Left lung (tissue), 14 donors: ENCODE measurements at places on chromosomes 3 and 15.

GRCh38 chr3:47979070-47979469, 37.1 kb downstream of the MAP4 start:
- H3K4me1 ChIP-seq, result peaks cover 2% of the 10 kb centered on the region
- no peak for DNase-seq
- peaks cover 10% of the 10 kb centered on the region for H3K36me3 ChIP-seq
- H3K27me3 ChIP-seq, result no peaks in the 10 kb centered on the region

DNA sequence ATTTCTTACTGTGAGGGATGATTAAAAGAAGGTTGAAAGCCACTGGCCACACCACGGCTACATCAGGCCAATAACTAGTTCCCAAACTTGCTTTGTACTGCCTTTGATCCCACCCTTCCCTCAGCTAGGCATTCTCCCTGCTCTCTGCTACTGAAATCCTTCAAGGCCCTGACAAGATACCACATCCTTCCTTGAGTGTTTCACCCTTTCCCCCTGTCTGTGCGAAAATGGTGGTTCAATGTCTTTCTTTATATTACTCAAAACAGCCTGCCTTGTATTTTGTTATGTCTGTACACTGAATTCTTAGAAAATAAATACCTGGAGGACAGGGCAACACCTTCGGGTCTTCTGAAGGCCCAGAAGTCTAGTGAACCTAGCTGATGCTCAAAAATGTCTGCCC, 932 bp upstream of the VPS8 start:
- H3K27me3 ChIP-seq, result no peaks in the 10 kb centered on the region
- H3K4me3 ChIP-seq, result no peak overlapping the region
- DNase-seq, result no peak
- H3K27ac ChIP-seq, result no peak overlapping the region
- peaks cover 50% of the 10 kb centered on the region for H3K4me1 ChIP-seq

DNA sequence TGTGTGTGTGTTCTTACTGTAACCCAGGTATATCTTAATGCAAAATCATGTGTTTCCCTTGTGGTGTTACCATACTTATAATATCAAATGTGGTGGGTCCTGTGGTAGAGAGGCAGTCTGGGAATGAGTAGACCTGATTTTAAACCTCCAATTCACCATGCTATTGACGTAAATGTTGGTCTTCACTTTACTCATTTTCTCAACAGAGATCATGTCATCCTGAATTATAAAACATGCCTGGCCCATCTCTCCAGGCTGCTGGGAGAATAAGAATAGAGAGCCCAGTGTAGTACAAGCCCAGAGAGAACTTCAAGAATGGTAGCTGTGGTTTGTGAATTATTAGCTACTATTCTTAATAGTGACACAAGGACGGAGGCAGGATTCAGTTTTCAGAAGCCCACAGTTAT, 88.1 kb downstream of the MBNL1 start:
- no peak overlapping the region for H3K27ac ChIP-seq
- peaks cover 32% of the 10 kb centered on the region for H3K4me1 ChIP-seq
- DNase-seq, result no peak
- H3K36me3 ChIP-seq, result no peaks in the 10 kb centered on the region
- H3K4me3 ChIP-seq, result no peak overlapping the region

- H3K4me3 ChIP-seq, result no peak overlapping the region
- H3K36me3 ChIP-seq, result no peaks in the 10 kb centered on the region
- H3K4me1 ChIP-seq, result no peaks in the 10 kb centered on the region
- H3K27ac ChIP-seq, result no peak overlapping the region
Measured at GRCh38 chr15:56628893-56629532, 104.3 kb downstream of the ZNF280D start.

DNA sequence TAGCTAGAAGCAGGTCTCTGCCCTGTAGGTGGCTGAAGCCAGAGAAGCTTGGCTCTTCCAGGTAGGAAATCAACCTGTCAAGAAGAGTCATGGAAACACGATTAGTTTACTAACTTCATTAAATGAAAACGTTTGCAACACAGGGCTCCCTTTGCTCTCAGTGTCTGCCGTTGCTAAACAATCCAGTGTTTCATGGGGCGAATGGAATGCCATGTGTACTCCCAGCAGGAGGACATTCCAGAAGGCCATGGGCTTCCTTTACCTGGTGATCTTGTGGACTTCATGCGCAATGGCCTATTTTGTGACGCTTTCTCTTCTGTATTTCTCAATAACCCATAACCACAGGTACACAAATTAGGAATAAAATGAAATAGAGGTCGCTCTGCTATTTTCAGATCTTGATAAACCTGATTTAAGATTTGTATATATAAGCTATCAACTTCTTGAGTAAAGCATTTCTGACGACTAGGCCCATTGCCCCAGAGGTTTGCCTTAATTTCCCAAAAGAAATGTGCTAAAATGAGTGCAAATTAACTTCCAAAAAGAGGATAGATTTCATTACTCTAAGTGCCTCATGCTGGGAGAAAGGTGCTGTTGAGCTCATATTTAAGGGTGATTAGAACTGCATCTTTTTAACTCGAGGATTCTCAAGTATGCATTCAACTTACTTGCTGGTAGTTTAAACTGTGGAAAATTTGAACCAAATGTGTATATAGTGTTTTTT, 171.0 kb downstream of the EPHA3 start:
- H3K27ac ChIP-seq, result no peak overlapping the region
- H3K27me3 ChIP-seq, result no peaks in the 10 kb centered on the region
- DNase-seq, result no peak
- H3K4me3 ChIP-seq, result no peak overlapping the region
- H3K36me3 ChIP-seq, result no peaks in the 10 kb centered on the region
- no peaks in the 10 kb centered on the region for H3K4me1 ChIP-seq

DNA sequence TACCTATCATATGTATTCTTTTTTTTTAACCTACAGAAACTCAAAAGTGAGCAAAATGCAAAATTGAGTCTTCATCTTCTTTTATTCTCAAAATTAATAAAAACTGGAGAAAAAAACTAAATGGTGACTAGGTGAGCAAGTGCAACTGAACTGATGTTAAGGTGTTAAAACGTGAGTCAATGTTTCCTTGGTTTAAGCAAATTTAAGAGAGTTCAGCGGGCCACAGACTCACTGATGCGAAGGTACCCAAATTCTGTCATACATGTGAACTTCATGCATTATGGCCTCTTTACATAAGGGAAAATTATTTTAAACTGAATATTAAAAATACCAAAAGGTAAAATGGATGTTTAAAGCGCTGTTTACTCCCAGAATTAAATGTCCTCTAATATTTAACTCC, 206.6 kb downstream of the FOXP1 start:
- DNase-seq, result no peak
- no peak overlapping the region for H3K4me3 ChIP-seq
- H3K27me3 ChIP-seq, result no peaks in the 10 kb centered on the region
- no peak overlapping the region for H3K27ac ChIP-seq
- H3K36me3 ChIP-seq, result no peaks in the 10 kb centered on the region
- H3K4me1 ChIP-seq, result no peaks in the 10 kb centered on the region

- no peaks in the 10 kb centered on the region for H3K27me3 ChIP-seq
- peaks cover 4% of the 10 kb centered on the region for H3K4me1 ChIP-seq
- no peak overlapping the region for H3K4me3 ChIP-seq
- no peak overlapping the region for H3K27ac ChIP-seq
- no peaks in the 10 kb centered on the region for H3K36me3 ChIP-seq
Measured at GRCh38 chr15:63093486-63094205, 28.0 kb upstream of the LACTB start.

DNA sequence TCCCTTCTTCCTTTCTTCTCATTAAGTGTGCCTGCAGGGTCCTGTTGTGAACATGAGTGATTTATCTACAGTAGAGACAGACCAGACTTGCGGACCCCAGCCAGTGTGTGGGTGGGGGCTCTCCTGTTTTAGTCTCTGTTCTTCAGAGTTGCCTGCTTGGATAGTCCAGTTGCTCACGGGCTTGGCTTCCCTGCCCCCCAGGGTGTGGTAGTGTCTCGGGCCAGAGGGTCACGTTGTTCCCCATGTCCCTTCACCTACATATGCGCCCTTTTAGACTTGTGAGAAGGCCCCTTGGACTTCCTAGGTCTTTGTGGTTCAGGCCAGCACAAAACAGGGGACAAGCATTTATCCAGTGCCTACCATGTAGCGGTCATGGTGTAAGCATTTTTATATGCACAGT, 85.8 kb downstream of the AAGAB start:
- H3K27ac ChIP-seq, result no peak overlapping the region
- peaks cover 11% of the 10 kb centered on the region for H3K4me1 ChIP-seq
- no peak for DNase-seq
- no peaks in the 10 kb centered on the region for H3K36me3 ChIP-seq
- H3K27me3 ChIP-seq, result no peaks in the 10 kb centered on the region

DNA sequence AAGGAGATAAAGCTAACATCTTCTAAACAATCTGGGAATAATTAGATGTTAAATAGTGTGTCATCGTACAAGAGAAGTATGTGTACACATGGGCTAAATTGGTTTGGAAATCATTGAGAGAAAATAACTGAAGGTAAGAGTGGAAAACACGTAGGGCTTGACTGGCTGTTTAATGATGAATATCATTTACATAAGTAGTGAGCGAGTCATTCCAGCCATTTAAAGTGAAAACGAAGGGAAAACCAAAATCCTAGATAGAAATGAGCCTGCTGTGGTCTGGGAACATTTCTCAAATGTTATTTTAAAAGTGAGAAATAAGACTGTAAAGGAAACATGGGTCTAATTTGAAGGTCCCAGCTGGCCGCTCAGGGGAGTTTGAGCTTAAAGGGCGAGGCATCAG, 41.9 kb upstream of the KCNMB2 start:
- DNase-seq, result no peak
- no peaks in the 10 kb centered on the region for H3K27me3 ChIP-seq
- H3K36me3 ChIP-seq, result no peaks in the 10 kb centered on the region
- no peaks in the 10 kb centered on the region for H3K4me1 ChIP-seq

DNA sequence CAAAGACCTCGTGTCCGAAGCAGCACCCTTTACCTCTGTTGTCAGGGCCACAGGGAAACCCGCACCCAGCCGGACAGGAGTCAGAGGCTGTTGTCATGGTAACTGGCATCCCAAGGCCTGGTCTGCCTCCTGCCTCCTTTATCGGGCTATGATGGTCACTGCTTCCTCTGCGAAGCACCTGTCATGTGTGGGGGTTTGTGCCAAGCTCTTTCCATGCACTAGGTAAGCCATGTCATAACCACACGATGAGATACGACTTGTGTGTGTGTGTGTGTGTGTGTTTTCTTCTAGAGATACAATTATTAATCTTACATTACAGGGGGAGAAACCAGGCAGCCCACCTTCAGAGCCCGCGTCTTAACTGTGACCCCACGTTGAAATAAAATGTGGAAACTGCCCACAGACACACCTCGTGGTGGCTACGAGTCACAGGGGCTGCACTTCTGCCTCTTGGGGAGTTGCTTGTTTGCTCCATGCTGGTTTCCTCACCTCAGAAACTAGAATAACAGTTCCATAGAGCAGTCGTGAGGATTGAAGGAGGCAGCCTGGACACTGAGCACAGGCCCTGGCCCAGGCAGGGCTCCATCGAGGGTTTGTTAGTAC, 18.0 kb downstream of the ZDHHC19 start:
- no peak overlapping the region for H3K4me3 ChIP-seq
- H3K4me1 ChIP-seq, result peaks cover 52% of the 10 kb centered on the region
- H3K27me3 ChIP-seq, result no peaks in the 10 kb centered on the region
- H3K27ac ChIP-seq, result peak overlapping the region; percentile 94

GRCh38 chr3:115147329-115148141, 447 bp upstream of the ZBTB20 start:
- no peaks in the 10 kb centered on the region for H3K27me3 ChIP-seq
- H3K27ac ChIP-seq, result peak overlapping the region; percentile 97
- peak; percentile 100 for DNase-seq
- peaks cover 15% of the 10 kb centered on the region for H3K4me1 ChIP-seq

- no peak for DNase-seq
- no peaks in the 10 kb centered on the region for H3K27me3 ChIP-seq
- peaks cover 11% of the 10 kb centered on the region for H3K4me1 ChIP-seq
- H3K4me3 ChIP-seq, result no peak overlapping the region
Measured at GRCh38 chr3:47404431-47404876, 23.6 kb downstream of the PTPN23 start.

DNA sequence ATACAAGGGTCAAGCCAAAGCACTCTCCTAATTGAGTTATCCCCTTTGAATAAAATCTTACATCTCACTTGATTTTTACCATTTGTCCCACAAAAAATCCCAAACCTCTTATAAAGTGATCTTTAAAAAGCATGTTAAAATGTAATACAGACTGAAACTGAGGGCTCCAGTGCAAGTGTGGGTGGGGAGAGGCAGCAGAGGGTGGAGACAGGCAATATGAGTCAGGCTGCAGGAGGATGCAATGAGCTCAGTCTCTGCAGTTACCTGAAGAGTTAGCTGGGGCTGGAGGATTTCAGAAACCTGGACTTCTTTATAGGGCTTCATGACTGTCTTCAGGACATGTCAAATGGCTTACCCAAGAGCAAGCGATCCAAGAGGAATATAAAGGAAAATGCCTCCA, 14.2 kb upstream of the COLQ start:
- no peaks in the 10 kb centered on the region for H3K27me3 ChIP-seq
- no peaks in the 10 kb centered on the region for H3K4me1 ChIP-seq
- H3K36me3 ChIP-seq, result no peaks in the 10 kb centered on the region
- H3K4me3 ChIP-seq, result no peak overlapping the region
- no peak overlapping the region for H3K27ac ChIP-seq

DNA sequence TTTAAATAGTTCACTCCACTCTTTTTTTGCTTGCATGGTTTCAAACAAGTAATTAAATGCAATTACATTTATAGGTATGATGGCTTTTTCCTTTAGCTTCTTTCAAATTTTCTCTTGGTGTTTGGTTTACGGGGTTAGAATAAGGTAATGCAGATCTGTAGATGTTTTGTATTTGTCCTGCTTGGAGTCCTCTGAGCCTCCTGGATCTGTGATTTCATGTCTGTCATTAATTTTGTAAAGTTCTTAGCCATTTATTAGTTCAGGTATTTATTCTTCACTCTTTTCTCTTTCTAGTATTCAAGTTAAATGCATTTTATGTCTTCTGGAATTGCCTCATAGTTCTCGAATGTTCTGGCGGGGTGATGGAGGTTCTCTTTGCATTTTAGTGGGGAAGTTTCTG, 1.4 kb upstream of the MRPS25 start:
- H3K36me3 ChIP-seq, result no peaks in the 10 kb centered on the region
- DNase-seq, result no peak
- H3K27ac ChIP-seq, result no peak overlapping the region
- no peak overlapping the region for H3K4me3 ChIP-seq
- no peaks in the 10 kb centered on the region for H3K27me3 ChIP-seq

GRCh38 chr3:190000861-190001196, 119.9 kb downstream of the P3H2 start:
- no peak overlapping the region for H3K4me3 ChIP-seq
- DNase-seq, result no peak
- no peak overlapping the region for H3K27ac ChIP-seq
- no peaks in the 10 kb centered on the region for H3K4me1 ChIP-seq
- H3K36me3 ChIP-seq, result no peaks in the 10 kb centered on the region

DNA sequence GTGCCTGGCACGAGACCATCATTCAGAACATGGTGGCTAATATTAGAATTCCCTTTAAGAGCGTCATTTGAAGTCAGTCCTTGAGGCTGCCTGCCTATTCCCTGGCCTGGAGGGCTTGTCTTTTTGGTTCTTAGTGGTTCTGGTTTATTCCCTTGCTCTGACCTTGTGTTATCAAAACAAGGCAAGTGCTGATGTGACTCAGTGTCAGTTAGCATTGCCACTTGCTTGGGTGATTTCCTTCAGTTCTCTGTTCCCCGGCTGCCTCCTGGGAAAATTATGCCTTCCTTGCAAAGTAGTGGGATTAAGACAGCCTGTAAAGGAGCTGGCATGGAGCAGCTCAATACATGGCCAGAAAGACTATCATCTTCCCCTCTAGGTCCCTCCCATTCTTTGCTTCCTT, 64.6 kb downstream of the EDEM1 start:
- no peak for DNase-seq
- no peaks in the 10 kb centered on the region for H3K36me3 ChIP-seq
- H3K27ac ChIP-seq, result no peak overlapping the region
- H3K4me3 ChIP-seq, result no peak overlapping the region
- no peaks in the 10 kb centered on the region for H3K4me1 ChIP-seq
